Epithelial cell of proximal tubule (primary cell): ENCODE measurements at places on chromosomes 12 and 14.

DNA sequence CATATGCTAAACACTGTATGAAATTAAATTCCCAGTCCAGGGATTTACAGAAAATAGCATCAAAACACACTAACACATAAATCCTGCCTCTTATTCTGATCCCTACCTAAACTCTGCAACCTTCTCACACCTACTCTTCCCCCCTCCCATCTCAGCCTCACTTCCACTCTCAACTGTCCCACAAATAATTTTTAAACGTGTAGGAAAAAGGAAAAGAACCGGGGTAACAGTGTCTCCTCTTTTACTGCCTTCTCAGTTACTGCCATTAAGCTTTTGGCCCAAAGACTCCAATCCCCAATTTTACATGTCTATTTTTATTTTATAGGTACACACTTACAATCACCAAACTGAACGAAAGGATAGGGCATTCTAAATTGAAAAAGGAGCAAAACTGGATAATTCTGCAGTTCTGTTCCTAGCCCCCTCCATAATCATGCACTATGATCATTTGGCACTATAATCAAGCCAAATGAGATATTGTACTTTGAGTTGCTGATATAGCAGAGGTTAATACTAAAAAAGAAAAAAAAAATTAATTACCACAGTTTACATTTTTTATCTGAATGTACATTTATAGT, 2.9 kb downstream of the DUSP16 start:
- DNase-seq = no peak

- DNase-seq = no peak
These were observed 115.7 kb upstream of the FUT8 start for GRCh38 chr14:65296876-65297275.

- DNase-seq = no peak
These were observed 119.5 kb downstream of the ANO4 start for GRCh38 chr12:100913872-100914592.

DNA sequence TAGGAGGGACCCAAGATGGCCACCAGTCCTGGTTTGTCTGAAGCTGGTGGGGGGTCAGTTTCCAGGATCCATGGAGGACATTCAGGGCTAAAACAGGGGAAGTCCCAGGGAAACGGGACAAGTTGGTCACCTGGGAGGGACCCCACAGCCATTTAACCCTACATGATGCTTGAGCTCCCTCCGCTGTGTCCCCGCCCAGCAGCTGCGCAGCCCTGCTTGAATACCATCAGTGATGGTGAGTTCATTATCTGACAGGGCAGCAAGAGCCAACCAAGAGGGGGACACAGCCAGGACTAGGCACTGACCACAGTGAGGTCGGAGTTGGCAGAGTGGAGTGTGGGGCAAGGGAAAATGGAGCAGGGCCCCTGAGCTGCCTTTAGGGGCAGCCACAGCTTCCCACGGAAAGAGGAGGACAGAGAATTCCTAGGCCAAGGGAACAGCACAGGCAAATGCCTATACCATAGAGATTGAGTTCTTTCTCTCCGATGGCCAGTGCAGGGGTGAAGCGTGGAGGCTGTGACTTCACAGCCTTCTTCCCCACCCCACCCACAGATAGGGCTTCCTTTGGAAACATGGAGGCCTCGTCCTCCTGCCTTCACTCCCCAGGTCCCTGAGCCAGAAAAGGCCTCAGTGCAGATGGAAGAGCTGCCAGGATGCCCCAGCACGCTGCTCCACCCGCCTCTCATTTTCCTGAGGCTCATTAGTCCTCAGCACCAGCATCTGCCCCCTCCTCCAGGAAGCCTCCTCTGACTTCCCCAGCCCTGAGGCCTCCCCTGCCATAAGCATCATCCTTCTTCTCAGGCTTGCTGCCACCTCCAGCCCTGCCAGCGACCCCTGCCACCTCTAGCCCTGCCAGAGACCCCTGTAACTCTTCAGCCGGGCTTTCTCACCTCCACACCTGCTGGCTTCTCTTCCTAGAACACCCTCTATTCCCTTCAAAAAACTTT, 51.4 kb downstream of the CYP46A1 start:
- no peak for DNase-seq

GRCh38 chr14:51462182-51462581, 189.5 kb upstream of the FRMD6 start:
- DNase-seq = no peak

DNA sequence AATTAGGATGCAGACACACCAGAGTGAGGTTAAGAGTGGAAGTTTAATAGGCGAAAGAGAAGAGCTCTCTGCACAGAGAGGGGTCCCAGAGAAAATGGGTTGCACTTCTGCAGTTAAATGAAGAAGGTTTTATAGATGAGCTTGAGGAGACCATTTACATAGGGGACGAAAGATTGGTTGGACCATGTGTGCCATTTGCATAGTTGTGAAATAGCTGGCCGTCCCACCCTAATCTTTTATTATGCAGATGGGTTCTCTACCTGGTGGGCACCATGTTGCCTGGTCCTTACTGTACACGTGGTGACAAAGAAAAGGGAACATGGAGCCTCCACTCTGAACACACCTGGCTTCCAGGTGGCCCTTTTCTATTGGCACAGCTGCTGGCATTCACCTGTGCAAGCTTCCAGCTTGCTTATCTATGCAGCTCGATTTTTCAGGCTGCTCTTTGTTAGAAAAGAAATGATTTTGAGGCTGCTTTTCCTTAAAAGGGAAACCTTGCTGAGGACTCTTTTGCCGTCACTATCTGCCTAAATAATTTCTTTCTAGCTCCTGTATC, 67.1 kb upstream of the SRSF5 start:
- no peak for DNase-seq

- DNase-seq = no peak
These were observed 91.7 kb upstream of the RASSF8 start for GRCh38 chr12:25866586-25867378.

GRCh38 chr14:103641161-103641560, 12.2 kb downstream of the KLC1 start:
- no peak for DNase-seq

DNA sequence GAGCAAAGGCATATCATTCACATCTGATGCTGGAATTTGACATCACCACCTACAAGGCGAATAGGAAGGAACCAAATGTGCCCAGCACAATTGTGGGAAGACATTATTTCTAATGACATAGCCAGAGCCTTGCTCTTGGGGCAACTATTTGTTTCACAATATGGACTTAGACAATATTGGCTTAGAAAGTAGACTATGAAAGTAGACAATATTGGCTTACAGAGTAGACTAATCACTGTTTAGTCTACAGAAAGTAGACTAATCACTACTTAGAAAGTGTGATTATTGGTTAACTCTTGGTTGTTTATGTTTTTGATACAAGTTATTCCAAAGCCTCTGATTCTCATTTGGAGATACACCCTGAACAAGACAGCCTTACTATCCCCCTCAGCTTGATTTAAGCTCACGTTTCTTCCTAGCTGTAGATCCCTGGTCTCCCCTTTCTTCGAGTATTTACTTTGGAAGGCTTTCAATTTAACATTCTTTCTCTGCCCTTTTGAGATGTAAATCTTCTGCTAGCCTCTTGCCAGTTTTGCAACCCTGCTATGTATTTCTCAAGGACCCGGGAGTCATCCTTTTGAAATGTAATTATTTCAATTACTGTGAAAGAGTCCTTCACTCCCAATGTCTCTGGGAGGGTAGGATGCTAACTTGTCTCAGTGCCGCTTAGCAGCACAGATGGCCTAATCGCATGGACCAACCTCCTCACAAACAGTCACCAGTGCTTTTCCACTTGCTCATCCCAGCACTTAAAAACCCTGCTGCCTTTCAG, 843.2 kb downstream of the GALC start:
- DNase-seq = no peak

DNA sequence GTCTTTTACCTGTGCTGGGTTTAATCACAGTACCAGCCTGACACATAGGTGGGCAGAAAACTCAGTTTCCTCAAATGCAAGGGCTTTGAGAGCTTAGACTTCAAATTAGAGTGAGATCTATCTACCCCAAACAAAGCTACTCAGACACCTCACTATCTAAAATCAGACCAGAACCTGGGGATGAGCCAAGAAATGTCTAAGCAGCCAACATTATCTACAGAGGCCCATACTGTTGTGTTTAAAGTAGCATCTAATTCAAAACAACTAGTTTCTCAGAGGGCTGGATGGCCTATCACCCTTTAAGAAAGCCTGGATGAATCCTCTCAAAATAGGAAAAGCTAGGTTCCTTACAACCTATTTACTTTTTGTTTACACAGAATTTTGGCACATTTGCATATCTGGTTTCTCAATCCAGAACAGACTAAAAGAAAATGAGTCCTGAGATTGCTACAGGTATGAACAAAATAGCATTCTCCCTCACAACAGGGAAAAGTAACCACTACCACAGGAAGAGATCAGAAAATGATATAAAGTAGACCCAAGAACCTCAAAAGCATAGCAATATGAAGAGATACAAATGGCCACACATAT, 142.4 kb downstream of the ZFP36L1 start:
- DNase-seq = no peak

- no peak for DNase-seq
These were observed 36.2 kb upstream of the FERMT2 start for GRCh38 chr14:52987042-52987441.

DNA sequence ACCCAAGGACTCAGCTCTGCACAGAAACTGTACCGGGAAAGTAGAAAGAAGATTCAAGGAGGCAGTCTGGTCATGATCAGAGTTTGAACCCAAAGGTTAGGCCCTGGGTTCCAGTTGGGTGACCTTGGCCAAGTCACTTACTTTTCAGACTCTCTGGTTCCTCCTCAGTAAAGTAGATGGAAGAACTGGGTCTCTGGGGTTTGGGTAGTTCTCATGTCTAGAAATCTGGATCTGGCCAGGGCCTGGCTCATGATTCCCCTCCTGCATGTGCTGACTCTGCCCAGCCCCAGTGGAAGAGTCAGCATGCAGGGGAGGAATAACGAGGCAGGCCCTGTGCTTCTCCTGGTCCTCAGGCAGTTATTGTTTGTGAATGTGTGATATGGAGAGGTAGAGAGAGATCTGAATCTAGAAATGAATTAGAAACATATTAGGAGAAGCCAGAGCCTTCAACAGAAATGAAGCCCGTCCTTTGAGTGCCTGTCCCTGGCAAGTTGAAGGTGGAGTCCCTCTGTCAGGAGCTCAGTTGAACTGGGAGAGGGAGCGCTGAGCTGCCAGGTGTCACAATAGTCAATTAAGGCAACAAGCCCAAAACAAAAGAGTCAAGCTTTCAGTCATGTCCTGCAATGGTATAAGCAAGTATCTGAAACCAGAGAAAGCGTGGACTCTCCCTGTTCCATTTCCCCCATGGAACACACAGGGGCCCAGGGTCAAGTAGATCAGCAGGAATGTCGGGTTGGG, 131.3 kb upstream of the HIF1A start:
- no peak for DNase-seq

GRCh38 chr12:62776997-62777396, 158.0 kb downstream of the PPM1H start:
- no peak for DNase-seq

- no peak for DNase-seq
These were observed 71.1 kb downstream of the EGLN3 start for GRCh38 chr14:33879684-33880286.

GRCh38 chr14:51370758-51371386, 130.8 kb downstream of the TMX1 start:
- DNase-seq = no peak

DNA sequence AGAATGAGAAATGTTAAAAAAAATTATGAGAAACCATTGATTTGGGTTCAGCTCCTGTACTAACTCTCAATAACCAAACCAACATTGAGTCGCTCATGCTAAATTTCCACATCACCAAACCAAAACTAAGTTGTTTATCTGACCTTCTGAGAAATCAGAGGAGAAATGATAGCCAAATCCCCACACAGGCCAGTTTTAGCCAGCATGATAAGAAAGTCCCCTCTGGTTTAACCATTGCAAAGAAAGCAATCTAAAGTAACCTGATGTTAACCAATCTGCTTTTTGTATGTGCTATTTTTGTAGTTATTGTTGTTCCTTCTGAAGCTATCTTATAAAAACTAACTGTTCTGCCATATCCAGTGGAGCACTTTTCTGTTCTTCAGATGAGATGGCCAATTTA, 599.7 kb downstream of the SLC16A7 start:
- DNase-seq = no peak

GRCh38 chr12:24838531-24838950, 110.4 kb downstream of the BCAT1 start:
- DNase-seq = no peak

DNA sequence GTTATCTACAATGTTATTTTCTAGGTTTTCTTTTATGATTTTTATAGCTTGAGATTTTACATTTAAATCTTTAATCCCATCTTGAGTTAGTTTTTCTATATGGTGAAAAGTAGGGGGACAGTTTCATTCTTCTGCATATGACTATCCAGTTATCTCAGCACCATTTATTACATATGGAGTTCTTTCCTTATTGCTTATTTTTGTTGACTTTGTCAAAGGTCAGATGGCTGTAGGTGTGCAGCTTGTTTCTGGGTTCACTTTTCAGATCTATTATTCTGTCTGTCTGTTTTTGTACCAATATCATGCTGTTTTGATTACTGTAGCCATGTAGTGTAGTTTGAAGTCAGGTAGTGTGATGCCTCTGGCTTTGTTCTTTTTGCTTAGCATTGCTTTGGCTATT, 477.3 kb downstream of the TMEM117 start:
- no peak for DNase-seq

DNA sequence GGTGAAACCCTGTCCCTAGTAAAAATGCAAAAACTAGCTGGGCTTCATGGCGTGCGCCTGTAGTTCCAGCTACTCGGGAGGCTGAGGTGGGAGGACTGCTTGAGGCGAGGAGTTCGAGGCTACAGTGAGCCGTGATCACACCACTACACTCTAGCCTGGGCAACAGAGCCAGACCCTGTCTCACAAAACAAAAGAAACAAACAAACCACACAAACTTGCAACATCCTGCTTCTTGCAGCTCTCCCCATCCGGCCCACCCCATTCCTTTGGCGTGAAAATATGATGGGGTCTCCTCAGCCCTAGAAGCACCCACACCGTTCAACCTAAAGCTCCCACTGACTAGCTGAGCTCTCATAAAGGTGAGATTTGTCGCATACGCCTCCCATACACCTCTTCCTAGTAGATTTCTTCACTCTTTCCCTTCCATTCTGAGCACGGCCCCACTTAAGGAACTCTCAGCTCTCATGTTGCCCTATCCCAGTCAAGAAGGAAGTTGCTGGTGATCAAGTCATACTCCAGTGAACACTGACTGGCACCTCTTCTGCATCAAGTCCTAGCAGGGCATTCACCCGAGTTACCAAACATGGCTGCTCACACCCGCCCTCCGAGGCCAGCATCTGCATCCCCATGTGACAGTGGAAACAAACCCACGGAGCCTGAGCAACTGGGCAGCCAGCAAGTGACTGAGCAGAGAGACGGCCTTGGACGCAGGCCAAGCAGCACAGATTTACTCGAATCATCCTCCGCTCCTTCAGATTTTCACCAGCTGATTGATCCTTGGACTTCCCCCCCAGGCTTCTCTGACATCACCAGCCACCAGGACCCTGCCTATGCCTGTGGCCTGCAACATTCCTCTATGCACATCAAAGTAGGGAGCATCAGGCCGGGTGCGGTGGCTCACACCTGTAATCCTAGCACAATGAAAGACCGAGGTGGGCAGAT, 18.9 kb upstream of the CD27 start:
- peak; percentile 16 for DNase-seq
